ENCODE measurements at places on chromosomes 1 and 21. TPM values are rescaled to one million over a fixed set of nuclear protein-coding genes. Genes with fewer than 3 reads are reported as not detected.

DNA sequence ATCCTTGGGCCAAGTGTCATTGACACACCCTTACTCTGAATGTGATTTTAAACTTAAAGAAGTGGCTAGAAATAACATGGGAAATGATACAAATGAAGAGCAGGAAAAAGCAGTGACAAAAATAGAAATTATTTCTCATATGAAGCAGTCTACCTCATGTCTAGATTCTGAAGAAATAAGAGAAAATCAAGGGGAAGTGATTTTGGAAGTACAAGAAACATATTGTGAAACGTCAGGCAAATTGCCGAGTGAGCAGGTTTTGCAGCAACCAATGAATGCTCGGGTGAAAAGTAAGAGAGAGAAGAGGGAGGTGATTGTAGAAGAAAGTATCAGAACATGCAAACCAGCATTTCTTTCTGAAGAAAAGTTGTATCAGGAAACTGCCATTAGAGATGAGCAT, 130.7 kb downstream of the MACF1 start:
- peak; percentile 41 for DNase-seq

DNA sequence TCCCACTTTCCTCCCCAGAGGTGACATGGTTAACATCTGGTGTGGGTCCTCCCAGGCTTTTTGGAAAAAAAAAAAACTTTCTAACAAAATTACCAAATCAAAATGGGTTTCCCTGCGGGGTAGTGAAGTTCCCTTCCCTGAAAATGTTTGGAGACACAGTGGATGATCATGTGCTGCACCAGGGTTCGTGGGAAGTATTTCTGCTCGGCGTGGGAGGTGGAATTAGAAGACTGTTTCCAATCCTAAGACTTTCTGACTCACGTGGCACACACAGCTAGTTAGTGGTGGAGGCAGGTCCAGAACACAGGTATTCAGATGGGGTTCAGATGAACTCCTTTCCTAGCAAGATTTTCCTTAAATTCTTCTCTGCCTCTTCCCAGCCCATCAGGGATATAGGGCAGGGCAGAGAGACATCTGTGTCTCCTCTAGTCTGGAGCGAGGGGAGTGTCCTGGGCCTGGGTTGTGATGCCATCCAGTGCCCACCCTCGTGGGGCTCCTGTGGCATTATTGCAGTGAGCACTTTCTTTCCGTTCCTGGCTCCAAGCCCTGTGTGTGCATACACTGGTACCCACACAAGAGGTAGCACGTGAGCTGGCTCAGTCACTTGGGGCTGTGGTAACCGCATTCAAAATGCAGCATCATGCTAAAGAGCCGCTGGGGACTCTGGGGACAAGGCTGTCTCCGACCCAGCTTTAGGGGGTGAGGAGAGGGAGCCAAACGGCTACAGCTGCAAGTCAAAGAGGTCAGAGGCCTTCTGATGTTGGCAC, 27.5 kb downstream of the KCNC4 start:
- DNase-seq: no peak

- DNase-seq: no peak
Observed at GRCh38 chr1:84246213-84246612, 55.3 kb upstream of the SAMD13 start.

GRCh38 chr1:96240438-96240837, 481.1 kb upstream of the PTBP2 start:
- no peak for DNase-seq

- DNase-seq: no peak
Observed at GRCh38 chr1:118160806-118161205, 24.2 kb downstream of the SPAG17 start.

- no peak for DNase-seq
Observed at GRCh38 chr1:44723064-44723463, 7.9 kb downstream of the RNU5D-1 start.

- DNase-seq: no peak
Observed at GRCh38 chr21:42193131-42193671, 25.7 kb upstream of the ABCG1 start.

- DNase-seq: no peak
Observed at GRCh38 chr1:41356752-41357151, 4.5 kb upstream of the FOXO6 start.

- no peak for DNase-seq
Observed at GRCh38 chr1:89279011-89279466, 6.4 kb upstream of the GBP5 start.

DNA sequence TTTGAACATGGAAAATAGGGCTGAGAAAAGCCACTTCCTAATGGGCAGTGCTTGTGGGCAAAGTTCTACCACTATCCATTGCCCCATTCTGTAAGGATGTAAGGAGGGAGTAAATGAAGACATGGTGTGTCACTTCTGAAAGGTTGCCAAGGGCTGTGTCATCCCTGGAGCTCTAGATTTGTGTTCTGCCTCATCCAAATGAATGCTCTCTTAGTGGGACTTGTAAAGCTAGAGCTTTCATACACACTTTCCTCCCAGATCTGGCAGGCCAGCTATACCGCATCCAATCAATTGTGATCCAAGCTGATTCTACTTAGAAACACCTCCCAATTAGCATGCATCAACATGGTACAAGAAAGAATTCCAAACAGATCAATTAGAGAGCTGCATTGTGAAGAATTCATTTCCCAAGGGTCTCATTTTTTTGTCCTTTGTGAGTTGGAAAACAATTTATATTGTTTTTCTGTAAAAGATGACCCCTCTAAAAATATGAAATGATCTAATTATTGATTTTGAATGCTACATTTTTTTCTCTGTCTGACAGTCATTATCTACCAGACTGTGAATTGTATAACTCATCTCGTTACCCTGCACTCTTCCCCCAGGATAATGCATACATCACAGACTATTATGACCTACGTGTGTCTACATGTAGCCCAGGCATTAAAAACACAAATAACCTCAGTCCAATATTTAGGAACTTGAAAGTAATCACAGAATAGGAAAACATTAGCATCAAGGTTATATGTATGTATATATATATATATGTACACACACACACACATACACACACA, 117.1 kb upstream of the DUSP10 start:
- DNase-seq: no peak

SYPL2 gene
- total RNA-seq: 2.3 TPM

NKAIN1 gene
- total RNA-seq: not detected

SELL gene
- total RNA-seq: not detected

MT1HL1 gene
- total RNA-seq: not detected

ALX3 gene
- total RNA-seq: not detected

SFN gene
- 0.66 TPM for total RNA-seq

RXFP4 gene
- total RNA-seq: not detected

OPRD1 gene
- total RNA-seq: 0.66 TPM

C1orf94 gene
- total RNA-seq: not detected
